D721Med (cell line): ENCODE measurements at places on chromosomes 4 and X.

GRCh38 chr4:40536032-40536431, 93.6 kb downstream of the RBM47 start:
- DNase-seq = no peak

DNA sequence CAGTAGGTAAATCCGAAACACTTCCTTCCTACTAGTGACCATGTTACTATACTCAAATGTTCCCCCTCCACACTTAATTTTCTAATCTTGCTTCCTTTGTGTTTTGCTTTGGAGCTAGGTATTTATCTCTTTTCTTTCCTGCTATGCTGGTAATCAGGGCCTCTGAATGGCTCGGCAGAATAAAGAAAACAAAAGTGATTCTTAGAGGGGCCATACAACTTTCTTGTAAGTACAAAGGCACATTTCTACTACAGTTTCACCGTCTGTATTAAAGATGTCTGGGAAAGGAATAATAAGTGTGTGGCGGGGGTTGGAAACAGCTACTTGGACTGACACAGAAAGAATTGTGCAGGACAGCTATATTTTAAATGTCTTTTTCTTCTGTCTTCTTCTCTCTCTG, 50.3 kb downstream of the GPC3 start:
- DNase-seq = no peak

DNA sequence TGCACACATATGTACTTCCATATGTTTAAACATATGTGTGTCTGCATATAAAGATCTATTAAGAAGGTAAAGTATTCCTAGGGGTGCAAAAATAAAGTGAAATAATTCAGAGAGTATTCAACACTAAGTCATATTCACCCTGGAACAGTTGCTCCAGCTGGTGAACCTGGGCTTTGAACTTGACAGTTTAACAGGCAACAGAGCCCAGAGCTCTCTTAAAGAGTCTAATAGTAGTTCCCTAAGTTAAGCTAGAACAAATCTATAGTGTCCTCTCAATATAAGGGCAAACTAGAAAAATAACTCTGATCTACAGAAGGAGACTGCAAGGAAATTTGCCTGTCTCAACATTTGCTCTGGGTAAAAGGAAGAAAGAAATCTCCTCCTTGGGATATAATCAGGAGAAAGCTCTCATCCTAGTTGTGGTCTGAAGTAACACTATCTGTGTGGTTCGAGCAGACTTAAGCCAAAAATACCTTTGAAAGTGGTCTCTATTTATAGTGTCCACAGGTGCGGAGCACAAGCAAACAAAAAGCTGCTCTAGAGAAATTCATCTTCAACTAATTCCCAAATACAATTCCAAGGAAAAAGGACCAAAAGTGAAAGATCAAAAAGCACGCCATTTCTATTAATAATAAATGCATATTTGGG, 29.9 kb downstream of the VEGFC start:
- DNase-seq = no peak

DNA sequence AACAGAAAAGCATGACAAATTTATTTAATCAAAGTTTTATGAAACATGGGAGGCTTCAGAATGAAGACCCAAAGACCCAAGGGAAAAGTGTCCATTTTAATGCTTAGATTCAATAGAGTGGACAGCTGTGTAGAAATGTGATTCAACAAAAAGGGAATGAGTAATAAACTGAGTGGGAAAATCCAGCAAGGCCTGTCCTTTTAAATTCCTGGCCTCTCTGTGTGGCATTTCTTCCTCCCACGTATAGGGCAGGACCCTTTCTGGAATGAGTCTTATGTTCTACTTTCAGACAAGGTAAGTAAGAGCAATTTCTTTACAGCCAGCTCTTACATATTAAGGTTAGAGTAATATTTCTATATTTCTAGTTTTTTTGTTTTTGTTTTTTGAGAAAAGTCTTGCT, 14.5 kb downstream of the AASDH start:
- no peak for DNase-seq

- DNase-seq = no peak
These were observed 21.4 kb upstream of the ARHGAP6 start for GRCh38 chrX:11687157-11687556.

- DNase-seq = no peak
These were observed 183.3 kb downstream of the KDR start for GRCh38 chr4:54941994-54942552.

- no peak for DNase-seq
These were observed 36.9 kb downstream of the CCDC158 start for GRCh38 chr4:76384052-76384451.

- no peak for DNase-seq
These were observed 605 bp downstream of the ANXA5 start for GRCh38 chr4:121696170-121696580.

DNA sequence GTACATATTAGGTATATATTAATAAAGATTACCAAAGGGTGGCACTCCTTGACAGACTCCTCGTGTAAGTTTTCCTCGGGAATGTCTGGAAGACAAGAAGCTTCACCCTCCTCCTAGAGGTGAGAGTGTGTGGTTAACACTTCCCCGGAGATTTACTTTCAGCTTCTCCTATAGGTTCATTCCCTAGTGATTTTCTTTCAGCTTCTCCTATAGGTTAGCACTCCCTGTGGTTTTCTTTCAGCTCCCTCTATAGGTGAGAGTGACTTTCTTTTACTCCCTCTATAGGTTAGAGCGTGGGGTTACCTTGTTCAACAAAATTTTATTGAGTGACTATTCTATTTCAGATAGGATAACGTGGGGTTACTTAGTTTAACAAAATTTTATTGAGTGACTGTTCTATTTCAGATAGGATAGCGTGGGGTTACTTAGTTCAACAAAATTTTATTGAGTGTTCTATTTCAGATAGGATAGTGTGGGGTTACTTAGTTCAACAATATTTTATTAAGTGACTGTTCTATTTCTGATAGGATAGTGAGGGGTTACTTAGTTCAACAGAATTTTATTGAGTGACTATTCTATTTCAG, 106.0 kb upstream of the PLAC1 start:
- DNase-seq = no peak

- no peak for DNase-seq
These were observed 17.6 kb downstream of the TNIP3 start for GRCh38 chr4:121146530-121146929.

- DNase-seq = no peak
These were observed 62.0 kb upstream of the MAP3K15 start for GRCh38 chrX:19577181-19577810.

GRCh38 chrX:70043685-70044084, 6.1 kb downstream of the AWAT2 start:
- no peak for DNase-seq

GRCh38 chr4:113179996-113180395, 130.5 kb downstream of the ANK2 start:
- DNase-seq = no peak

- no peak for DNase-seq
These were observed 110.4 kb upstream of the MAP9 start for GRCh38 chr4:155487210-155487609.

DNA sequence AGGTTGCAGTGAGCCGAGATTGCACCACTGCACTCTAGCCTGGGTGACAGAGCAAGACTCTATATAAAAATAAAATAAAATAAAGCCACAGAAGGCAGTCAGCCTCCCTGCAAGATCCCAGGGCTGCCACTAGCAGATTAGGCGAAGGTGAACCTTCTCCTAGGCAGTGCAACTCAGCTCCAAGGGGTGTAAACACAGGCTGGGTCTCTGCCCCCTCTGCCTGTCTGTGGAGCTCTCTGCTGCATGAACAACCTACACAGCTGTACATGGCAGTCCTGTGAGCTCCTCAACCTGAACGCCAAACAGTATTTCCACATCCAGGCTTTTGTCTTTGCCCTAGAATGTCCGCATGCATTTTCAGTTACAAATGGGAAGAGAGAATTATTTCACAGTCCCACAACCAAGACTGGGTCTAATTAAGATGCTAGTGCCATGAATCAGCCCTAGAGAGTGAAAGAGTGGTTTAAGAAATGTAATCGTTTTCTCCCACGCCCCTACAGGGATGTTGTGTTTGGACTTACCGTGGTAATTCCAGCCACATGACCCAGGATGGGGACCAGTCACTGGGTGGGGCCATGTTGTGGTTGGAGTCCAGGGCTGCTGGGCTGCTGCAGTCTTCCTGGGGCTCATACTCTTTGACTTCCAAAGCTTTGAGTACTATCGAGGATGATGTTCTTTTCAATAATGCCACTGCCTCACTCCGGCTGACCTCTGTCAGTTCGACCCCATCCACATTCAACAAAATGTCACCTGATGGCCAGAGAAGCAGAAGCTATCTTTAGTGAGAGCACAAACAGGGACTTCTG, 99.0 kb downstream of the FIP1L1 start:
- no peak for DNase-seq

- DNase-seq = no peak
These were observed 113.0 kb downstream of the MMRN1 start for GRCh38 chr4:90007494-90008167.

- no peak for DNase-seq
These were observed 61.7 kb downstream of the NBDY start for GRCh38 chrX:56790778-56791177.

- DNase-seq = peak; percentile 47
These were observed 597 bp upstream of the NUDT6 start for GRCh38 chr4:122922877-122923511.

DNA sequence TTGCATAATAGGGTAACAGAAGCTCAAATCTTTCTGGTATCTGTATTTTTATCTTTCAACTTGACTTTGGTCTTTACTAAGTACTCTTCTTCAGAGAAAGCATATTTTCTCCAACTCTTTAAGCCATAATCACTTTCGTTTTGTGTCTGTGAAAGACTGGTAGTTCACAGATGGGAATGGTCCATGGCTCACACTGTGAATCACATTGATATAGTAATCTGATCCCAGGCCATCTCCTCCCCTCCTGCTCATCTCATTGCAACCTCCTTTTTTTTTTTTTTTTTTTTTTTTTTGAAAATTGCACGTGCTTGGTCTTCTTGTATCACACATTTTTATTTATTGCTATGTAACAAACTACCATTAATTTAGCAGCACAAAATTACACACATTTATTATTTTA, 694.5 kb upstream of the SLIT2 start:
- no peak for DNase-seq
